ENCODE measurements at places on chromosomes 1 and 21. TPM values are rescaled to one million over a fixed set of nuclear protein-coding genes. Genes with fewer than 3 reads are reported as not detected.

- no peak for DNase-seq
Observed at GRCh38 chr1:220330265-220330664, 58.0 kb upstream of the RAB3GAP2 start.

- no peak for DNase-seq
Observed at GRCh38 chr1:33985656-33986055, 121.8 kb downstream of the HMGB4 start.

- peak; percentile 73 for DNase-seq
Observed at GRCh38 chr1:7378346-7379130, 392.6 kb upstream of the VAMP3 start.

DNA sequence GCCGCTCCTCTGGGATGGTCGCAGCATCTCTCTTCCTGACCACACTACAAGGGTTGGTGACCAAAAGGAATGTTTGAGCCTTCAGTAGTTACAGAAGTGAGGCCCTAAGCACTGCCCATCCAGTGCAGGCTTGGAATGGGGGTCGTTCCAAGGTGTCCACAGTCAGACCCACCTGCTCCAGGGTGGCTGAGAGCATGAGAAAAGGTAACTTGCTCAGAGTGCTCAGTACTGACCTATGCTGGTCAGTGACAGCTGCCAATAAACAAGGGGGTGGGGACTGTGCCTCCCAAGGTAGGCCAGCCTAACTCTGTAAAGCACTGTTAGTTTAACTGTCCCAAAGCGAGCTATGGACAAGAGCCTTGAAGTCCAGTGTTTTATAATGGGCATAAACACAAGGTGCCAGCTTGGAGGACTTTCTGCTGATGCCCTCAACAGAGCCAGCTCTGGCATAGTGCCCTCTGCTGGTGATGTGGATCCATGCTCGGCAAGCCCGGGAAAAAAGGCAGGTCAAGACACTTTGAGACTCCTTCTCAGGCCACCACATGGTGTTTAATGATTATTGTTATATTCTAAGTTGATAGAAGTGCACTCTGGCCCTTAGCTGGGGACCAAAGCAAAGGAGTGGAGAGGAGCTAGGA is 78.1 kb upstream of the DNAH14 start:
- DNase-seq: no peak

DNA sequence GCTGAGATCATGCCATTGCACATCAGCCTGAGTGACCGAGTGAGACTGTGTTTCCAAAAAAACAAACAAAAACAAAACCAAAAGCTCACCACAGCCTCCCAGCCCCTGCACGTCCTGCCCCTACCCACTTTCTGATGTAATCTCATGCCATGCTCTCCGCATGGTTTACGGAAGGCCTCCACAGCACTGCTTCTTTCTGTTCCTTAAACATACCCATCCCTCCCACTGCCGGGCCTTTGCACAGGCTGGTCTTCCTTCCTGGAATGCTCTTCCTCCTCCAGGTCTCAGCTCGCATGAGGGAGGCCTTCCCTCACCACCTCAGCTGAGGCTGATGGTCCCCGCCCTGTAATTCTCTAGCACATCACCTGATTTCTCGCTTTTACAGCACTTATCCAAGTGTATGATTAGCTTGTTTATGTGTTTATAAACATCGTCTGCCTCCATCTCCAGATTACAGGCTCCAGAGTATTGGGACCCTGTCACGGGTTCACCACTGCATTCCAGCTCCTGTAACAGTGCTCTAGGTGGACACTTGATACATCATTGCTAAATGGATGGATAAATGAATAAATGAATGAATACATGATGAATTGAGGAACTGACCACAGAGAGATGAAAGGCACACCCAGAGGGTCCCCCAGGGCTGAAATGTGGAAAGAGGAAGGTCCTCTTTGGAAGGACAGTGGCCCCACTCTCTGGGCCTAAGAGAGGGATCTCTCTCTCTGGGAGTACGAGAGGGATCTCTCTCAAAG is 22.1 kb downstream of the TCEA3 start:
- no peak for DNase-seq

GRCh38 chr21:35329940-35330660 is 281.0 kb upstream of the RUNX1 start:
- no peak for DNase-seq

Gene LEFTY1
- not detected for total RNA-seq

- DNase-seq: no peak
Observed at GRCh38 chr1:121452484-121452883, 267.7 kb downstream of the SRGAP2C start.

- DNase-seq: no peak
Observed at GRCh38 chr1:107548276-107548675, 407.4 kb downstream of the NTNG1 start.

Gene GRIK1
- total RNA-seq: 0.13 TPM

Gene C1orf141
- total RNA-seq: not detected

- no peak for DNase-seq
Observed at GRCh38 chr1:25486602-25487001, 55.9 kb downstream of the MACO1 start.

GRCh38 chr1:95604771-95605170 is 370.8 kb downstream of the RWDD3 start:
- DNase-seq: no peak

DNA sequence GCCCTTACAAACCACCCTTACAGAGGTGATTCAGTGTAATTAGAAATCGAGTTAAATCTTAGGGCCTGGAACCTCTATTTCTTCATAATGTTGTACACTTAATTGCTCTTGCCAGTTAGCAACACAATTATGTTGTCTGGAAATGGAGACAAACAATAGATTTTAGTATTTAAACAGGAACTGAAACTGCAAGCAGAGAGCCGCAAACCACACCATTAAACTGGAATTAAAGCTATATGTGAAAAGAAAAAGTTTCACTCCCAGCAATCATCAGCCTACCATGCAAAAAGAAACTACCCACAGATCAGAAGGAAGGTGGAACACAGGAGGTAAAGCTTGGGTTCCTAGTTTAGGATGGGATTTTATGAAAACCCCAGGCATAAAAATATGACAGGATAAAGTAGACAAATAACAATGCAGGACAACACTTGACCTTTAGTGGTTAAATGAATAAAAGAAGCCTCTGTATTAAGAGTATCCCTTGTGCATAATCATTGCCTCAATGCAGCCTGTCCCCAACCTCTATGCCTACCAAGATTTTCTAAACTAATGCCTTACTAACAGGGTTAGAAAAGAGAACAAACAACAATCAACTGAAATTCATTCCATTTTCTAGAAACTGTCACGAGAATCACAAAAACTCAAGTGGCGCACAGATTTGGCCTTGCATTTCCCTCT is 304.3 kb upstream of the ESRRG start:
- DNase-seq: no peak

DNA sequence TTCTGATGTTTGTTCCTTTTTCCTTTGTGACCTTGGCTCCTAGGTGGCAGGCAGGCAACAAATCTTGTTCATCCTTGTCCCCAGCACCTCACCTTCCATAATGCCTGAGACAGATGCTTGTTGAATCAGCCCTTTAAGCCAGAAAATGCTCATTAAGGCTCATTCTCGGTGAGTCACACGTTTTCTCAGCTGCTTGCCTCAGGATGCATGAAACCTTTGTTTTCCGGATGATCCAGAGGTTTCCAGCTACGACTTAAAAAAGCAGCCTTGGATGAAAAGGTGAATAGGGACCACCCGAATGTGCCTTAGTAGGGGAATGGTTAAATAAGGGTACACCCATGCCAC is 4.6 kb upstream of the ATP13A2 start:
- no peak for DNase-seq

DNA sequence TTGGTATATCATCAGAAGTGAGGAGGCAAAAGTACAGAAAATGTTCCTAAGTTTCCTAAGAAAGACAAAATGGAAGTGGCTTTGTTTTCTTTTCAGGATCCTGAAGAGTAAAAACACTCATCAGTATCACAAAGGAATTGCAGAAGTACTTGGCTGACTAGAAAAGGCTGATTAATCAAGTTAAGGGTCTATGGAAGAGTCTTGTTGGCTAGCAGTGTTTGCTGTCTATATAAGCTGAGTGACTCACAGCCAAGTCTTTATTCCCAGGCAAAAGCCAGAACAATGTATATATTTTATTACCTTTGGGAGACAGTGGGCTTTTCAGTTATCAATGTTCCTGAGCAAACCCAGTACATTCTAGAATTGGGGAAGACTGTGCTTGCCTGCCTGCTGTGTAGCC is 777.0 kb downstream of the PLA2G4A start:
- DNase-seq: no peak

Gene KRTAP11-1
- 36.0 TPM for total RNA-seq

Gene C1orf21
- total RNA-seq: 77.0 TPM

Gene NPPA
- not detected for total RNA-seq

DNA sequence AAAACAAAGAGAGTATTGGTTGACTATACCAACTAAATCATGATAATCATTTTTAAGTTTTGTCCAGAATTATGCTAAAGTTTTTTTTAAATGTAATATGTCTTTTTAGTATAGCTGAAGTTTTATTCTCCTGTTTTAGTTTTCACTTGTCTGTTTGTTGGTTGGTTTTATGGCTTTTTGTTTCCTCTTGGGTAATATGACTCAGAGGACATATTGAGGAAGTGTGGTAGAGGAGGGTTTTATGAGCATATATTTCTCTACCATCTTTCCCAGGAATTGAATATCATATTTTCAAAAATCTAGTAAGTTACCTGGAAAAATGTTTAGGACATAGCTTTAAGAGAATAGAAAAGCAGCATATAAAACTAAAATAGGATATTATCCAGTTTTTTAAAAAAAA is 68.6 kb upstream of the MCOLN3 start:
- DNase-seq: no peak

DNA sequence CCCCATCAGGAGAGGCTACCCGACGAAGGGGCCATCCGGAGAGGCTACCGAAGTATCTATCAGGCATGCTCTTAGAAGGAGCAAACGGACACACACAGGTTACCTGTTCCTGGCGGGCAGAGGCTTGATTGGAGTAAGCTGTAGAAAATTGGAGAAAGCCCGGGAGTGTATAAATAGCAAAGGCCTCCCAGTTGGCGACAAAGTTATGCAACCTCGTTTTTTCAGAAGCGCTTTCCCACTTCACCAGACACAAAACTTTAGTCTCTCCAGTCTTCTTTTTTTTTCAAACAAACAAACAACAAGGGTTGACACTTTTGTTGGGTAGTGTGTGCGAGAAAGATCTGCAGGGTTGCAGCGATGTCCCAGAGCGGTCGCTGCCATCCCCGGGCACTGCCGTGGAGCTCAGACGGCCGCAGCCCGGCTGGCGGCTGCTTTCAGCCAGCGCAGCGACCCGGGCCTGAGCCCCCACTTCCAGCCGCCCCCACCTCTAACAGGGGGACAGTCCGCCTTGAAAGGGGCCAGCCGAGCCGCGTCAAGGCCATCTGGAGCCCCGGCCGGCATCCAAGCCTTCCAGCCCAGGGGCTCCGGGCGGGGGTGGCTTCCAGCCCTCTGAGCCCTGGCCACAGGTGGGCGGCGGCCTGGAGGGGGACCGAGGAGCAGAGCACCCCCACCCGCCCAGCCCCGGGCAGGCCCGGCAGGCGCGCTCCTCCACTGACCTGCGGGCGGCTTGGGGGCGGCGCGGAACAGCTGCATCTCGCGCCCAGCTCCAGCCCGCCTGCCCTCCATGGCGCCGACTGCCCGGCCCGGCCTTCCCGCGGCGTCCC is 616 bp downstream of the MCOLN3 start:
- DNase-seq: no peak

GRCh38 chr1:206094024-206094423 is 23.2 kb downstream of the AVPR1B start:
- DNase-seq: no peak

DNA sequence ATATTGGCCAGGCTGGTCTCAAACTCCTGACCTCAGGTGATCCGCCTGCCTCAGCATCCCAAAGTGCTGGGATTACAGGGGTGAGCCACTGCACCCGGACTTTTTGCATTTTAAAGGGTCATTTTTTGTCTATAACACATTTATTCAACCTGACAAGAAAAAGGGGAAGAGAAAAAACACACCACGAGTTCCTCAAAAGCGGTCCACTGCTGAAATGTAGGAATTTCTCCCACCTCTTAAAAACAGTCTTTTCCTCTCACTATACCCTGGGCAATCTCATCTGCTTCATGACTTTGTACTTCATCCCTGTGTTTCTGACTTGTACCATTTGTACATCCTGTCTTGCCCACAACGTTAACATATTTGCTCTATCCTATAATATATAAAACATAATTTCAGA is 413.3 kb upstream of the PTBP2 start:
- DNase-seq: no peak

DNA sequence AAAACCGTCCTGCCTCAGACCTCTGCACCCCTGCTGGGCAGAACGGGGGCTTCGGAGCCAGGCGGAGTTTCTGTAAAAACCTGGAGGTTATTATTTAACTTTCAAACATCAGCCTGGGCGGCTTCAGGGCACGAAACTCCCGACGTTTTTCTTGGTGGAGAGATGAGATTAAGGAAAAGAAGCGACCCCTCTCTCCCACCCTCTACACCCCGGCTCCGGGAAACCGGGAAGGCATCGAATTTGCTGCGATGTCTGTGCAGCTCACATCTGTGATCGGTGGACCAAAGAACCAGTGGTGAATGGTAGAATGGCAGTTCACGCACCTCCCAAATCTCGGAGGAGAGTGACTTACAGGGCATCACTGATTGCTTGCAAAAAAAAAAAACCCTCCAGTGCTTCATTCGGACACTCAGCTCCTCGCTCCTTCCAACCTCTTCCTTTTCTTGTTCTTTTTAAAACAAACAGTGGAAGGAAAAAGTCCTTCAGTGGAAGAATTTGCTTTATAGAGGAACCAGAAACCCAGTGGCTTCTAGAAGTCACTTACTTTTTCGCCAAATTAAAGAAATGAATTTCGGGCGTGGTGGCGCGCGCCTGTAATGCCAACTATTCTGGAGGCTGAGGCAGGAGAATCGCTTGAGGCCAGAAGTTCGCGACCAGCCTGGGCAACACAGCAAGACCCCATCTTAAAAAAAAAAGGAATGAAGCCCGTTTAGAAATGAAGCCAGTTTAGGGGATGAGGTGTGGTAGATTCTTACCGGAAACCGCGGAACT is 884 bp downstream of the PHACTR4 start:
- DNase-seq: no peak

DNA sequence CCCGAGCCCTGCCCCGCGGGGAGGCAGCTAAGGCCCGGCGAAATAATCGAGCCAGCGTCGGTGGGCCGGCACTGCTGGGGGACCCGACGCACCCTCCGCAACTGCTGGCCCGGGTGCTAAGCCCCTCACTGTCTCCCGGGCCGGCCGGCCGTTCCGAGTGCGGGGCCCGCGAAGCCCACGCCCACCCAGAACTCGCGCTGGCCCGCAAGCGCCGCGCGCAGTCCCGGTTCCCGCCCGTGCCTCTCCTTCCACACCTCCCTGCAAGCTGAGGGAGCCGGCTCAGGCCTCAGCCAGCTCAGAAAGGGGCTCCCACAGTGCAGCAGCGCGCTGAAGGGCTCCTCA is 49.0 kb upstream of the SYT14 start:
- no peak for DNase-seq

GRCh38 chr1:1428174-1428573 is 7.1 kb upstream of the ANKRD65 start:
- no peak for DNase-seq
